ENCODE measurements at places on chromosomes 13 and 19.

GRCh38 chr13:112434937-112435523 is 58.9 kb downstream of the SPACA7 start:
- no peak for DNase-seq

DNA sequence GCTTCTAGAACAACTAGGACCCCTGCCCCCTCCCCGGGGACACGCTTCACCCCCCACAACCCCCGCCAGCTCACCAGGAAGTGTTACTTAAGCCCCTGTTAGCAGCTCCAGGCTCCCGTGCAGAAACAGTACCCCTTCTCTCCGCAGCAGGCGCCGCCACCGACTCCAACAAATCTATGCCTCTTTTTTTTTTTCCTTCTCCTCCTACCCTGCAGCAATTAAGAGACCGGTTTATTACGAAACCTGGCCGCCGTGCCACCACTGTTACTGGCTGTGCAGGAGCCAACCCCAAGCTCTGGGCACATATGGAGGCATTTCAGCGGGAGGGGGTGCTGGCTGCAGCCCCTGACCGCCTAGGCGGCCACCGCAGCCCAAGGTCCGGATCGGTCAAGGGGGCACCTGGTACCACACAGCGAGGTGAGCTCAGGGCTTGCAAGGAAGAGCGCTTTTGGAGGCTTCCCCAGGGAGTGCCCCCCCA is 2.4 kb downstream of the GADD45B start:
- DNase-seq = no peak

DNA sequence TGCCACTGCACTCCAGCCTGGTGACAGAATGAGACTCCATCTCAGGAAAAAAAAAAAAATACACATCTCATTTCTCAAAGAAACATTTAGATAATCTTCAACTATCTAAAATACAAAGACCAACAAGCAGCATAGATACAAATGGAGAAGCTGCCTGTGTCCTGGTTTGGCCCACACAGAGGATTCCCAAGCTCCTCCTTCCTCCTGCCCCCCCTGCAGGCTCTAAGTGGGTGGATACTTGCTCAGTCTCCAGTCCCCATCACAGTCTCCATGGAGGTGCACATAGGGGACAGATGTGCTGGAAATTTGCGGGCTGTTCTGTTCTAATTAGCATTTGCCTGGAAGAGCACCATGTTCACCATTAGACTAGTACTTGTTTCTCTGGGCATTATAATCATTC is 59.9 kb downstream of the ABCC4 start:
- no peak for DNase-seq

- no peak for DNase-seq
Observed at GRCh38 chr13:112623051-112623711, 35.2 kb upstream of the TUBGCP3 start.

- DNase-seq = no peak
Observed at GRCh38 chr13:73993661-73994060, 140.5 kb downstream of the KLF12 start.

DNA sequence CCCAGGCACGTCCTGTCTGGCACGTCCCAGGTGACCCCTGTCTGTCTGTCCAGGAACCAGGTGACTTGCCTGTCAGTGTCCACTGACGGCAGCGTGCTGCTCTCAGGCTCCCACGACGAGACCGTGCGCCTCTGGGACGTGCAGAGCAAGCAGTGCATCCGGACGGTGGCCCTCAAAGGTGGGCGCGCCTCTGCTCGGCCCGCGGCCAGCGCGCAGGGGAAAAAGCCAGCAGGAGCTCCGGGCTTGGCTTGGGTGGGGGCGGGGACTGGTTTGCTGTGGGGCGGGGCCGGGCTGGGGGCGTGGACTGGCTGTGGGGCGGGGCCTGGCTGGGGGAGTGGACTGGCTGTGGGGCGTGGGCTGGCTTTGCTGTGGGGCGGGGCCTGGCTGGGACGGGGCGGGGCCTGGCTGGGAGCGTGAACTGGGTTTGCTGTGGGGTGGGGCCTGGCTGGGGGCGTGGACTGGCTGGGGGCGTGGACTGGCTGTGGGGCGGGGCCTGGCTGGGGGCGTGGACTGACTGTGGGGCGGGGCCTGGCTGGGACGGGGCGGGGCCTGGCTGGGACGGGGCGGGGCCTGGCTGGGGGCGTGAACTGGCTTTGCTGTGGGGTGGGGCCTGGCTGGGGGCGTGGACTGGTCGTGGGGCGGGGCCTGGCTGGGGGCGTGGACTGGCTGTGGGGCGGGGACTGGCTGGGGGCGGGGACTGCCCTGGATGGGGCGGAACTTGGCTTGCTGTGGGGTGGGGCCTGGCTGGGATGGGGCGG is 7.2 kb downstream of the WDR18 start:
- DNase-seq = no peak

GRCh38 chr19:39401070-39401548 is 5.5 kb upstream of the ZFP36 start:
- no peak for DNase-seq

DNA sequence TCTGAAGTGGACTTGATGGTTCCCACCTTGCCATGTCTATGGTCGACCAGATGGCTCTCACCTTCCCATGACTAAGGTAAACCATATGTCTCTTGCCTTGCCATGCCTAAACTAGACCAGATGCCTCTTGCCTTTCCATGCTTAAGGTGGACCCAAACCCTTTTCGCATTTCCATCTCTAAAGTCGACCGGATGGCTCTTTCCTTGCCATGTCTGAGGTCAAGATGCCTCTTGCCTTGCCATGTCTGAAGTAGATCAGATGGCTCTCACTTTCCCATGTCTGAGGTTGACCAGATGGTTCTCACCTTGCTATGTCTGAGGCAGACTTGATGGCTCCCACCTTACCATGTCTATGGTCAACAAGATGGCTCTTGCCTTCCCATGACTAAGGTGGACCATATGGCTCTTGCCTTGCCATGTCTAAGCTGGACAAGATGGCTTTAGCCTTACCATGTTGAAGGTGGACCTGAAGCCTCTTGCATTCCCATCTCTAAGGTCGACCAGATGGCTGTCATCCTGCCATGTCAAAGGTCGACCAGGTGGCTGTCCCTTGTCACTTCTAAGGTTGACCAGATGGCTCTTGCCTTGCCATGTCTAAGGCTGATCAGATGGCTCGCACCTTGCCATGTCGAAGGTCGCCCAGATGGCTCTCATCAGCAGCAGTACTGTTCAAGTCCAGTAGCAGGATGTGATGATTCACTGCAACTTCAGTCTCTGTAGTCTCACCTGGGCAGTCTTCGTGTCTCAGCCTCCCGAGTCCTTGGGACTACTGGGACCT is 1439.4 kb downstream of the UQCRFS1 start:
- no peak for DNase-seq

- no peak for DNase-seq
Observed at GRCh38 chr13:103961784-103962183, 895.6 kb upstream of the SLC10A2 start.

DNA sequence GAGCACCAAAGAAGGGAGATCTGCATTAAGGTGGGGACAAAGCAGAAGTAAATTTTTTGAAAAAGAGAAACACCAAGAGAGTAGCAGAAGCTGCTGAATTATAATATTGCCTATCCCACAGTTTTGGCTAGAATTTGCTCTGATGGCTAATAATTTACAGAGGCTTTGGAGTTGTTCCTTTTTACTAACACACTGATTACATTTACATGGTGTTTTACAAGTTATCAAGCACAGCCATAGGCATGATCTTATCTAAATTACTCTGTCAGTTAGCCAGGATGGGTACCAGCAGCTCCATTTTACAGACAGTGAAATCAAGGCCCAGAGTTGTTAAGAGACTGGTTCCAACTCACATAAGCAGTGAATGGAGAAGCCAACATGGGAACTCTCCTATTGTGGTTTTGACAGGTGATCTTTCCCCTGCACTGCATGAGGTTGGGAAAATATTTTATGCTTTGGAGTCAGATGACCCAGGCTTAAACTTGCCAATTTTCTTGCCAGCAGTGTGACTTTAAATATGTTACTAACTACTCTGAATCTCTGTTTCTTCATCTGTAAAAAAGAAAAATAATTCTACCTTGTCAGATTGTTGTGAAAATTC is 33.5 kb upstream of the ESD start:
- DNase-seq = no peak

- no peak for DNase-seq
Observed at GRCh38 chr13:113091891-113092775, 13.5 kb upstream of the F7 start.

All from GM04503 (cell line).